Activated T-cell treated with anti-CD3 and anti-CD28 coated beads, Interleukin-2, amount 50 U/mL, for 4 hours (primary cell): ENCODE measurements at places on chromosomes 3 and 15.

DNA sequence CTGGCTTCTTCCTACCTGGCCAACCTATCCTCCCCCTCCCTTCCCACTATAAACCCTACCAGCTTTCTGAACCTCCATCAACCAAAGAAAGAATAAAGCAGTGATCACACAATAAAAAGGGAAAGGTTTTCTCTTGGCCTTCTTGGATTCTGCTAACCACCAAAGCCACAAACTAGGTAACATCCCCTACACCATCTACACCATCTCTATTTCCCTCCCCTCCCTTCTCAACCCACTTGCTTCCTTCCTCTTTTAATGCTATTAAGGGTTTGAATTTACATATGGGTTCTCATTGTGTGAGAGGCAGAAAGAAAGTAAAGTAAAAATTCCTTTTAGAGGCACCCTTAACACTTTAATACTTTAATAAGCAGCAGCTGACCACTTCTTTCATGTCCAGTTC lies 25.8 kb upstream of the RSL24D1 start:
- DNase-seq: no peak

GRCh38 chr3:112582244-112582874 lies 20.5 kb downstream of the SLC35A5 start:
- no peak for DNase-seq

DNA sequence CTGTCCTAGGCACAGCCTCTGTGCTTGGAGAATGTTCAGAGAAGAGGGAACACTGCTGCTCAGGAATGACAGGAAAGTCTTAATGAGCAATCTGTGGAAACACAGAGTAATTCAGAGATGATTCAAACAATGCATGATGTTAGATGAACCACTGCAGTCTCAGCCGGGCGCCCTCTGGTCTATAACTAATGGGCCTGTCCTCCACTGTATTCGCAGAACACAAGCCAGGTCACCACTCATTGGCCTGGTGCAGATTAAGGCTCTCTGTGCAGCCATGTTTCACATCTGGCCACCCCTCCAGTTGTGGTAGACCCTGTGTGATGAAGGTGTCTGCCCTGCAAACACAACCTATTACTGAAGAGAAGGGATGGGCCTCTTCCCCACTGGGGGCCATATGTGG lies 281.7 kb upstream of the ROPN1 start:
- DNase-seq: no peak

GRCh38 chr15:26590676-26591075 lies 182.2 kb downstream of the GABRB3 start:
- DNase-seq: no peak

GRCh38 chr3:33008282-33008681 lies 56.8 kb downstream of the CCR4 start:
- DNase-seq: no peak

DNA sequence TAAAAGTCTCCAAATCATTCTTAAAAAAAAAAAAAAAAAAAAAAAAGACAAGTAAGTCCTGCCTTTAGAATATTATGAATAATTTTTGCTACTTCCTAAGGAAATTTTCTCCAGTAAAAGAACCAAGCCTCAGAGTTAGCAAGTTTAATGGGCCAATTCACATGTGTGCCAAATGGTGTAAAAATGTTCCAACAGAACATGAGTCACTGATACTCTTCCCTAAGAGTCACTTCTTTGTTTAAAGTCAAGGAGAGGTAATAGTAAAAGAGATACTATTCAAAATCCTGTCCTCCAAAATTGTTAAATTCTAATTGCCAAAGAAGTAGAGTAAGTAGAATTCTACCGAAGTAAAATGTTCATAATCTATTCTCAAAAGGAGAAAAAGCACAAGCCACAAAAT lies 17.7 kb upstream of the CPA3 start:
- no peak for DNase-seq

DNA sequence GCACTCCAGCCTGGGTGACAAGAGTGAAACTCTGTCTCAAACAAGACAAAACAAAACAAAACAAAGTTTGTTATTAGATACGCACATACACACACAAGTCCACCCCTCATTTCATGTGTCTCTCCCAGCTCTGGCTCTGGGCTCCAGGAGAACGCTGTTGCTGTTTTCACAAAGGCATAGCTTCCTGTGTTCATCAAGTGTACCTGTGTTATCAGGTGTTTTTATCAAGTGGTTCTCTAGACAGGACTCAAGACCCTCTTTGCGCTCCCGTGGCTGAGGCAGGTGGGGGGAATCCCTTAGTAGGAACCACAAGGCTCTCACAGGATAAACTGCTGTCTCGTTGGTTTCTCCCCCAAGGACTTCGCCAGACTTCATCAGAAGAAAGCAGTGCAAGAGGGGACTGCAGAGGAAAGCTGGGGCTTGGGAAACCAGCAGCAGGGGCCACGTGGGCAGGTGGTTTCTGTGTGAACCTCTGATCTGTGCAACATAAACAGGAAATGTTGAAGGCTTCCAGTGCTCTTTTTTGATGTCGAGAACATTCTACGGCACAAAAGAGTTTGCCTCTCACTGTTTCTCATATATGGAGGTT lies 6.9 kb upstream of the PPP1R2 start:
- DNase-seq: peak; percentile 59

- no peak for DNase-seq
Observed at GRCh38 chr3:184328516-184328915, 8.9 kb upstream of the FAM131A start.

DNA sequence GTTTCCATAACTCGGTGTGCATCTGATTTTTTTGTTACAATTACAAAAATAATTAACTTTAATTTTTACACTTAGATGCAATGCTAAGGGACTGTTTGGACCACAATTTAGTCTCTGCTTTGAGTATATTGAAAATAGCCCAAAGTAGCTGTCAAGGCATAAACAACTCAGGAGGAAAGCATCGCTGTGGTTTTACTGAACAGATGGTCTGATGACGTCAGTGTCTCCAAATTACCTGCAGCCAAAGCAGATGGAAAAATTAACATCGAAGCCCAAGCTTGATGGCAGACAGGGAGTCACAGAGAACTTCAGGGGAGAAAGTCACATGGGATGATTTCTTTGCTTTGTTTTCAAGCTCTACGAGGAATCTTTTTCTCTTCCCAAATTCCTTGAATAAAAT lies 83.1 kb upstream of the PLCL2 start:
- DNase-seq: no peak
